Stimulated activated CD8-positive, alpha-beta memory T cell treated with anti-CD3 and anti-CD28 coated beads, Interleukin-7, amount 100 ng/mL, for 4 hours (primary cell): ENCODE measurements at places on chromosomes 5 and 9.

GRCh38 chr9:134781591-134782302 is 98.9 kb upstream of the FCN2 start:
- DNase-seq = no peak

DNA sequence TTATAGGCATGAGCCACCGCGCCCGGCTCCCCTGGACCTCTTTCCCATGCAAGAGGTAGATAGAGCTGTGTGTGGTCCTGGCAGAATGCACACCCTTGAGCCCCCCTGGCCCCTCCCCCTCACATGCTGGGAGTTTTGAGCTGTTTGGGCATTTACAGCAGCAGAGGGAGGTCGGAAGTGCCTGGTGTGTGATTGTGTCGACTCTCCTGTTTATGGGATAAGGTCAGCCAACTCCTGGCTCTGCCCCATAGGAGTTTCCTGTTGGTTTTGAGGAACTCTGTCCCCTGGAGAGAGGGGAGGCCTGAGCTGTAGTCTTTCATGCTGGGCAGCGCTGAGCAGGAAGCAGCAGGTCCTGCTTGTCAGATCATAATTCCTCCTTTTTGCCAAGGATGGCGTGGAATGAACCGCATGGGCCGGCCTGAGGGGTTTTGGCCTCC is 6.0 kb downstream of the LRRC8A start:
- DNase-seq = no peak

DNA sequence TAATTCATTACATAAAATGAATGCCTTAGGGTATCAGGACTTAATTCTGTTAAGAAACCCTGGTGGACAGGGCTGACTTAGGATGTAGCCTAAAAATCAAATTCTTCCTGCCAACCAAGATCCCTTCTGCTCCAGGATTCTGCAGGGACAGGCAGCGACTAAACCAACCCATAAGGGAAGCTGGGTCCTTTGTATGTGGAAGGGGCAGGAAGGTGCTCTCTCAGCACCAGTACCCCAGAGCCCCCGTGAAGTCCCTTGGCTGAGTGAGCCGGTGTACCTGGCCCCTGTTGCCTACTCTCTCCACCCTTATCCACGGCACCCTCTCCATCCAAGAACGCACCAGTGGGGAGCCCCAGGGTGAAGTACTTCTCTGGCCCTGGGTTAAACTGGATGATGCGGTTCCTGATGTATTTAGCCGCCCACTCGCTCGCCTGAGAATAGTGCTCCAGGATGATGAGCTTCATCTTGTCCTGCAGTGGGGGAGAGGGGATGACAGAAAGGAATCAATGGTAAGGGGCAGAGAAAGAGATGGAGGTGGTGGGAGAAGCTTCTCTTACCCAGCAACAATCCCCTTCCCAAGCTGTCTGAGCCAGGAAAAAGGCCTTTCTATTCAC is 1.1 kb downstream of the GNPDA1 start:
- no peak for DNase-seq

GRCh38 chr5:40071870-40072269 is 607.8 kb upstream of the PTGER4 start:
- no peak for DNase-seq

GRCh38 chr5:115214541-115214940 is 44.8 kb upstream of the TRIM36 start:
- no peak for DNase-seq
